WTC11 (cell line): ENCODE measurements at places on chromosomes 2 and 18.

DNA sequence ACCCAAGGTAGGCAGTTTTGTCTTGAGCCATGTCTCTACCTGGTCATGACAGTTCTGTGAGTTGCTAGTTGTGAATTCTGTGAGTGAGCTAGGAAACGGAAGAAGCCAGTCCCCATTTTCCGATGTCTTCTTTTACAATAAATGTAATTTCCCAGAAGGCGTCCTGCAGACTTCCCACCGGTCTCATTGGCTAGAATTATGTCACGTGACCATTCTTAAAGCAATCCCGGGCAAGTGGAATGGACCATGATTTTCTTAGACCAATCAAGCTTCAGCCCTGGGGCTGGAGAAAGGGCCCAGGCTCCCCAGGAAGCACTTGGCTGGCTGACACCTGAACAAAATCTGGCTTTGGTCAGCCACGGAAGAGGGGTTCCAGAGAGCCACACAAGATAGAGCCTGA is 10.6 kb downstream of the TMEM178A start:
- DNase-seq, result no peak

DNA sequence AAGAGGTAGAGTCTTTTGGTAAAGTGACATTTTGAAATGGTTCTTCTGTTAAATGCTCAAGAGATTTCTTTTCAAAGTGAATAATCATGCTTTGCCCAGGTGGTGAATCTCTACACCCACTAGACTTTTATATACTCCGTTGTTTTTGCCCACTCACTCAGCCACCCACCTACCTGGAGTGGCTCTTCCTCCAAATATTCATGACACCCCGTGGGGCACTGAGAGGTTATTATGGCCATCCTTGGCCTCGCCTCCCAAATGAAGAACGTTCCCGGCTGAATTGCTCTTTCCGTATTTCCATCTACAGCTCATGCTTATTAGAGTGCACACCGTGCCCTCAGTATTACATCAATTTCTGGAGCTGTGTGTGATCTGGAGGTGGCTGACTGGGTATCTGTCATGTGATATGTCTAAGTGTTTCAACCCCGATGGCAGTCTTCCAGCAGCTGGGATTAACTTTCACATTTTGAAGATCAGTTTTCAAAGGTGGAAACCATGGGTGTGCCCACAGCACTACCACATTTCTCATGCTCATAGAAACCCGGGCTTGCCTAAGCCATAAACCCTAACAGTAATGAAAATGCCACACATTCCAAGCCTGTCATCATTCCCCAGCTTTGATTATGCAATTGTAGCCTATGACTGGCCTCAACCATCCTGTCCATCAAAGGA is 406.6 kb upstream of the MMADHC start:
- no peak for DNase-seq

DNA sequence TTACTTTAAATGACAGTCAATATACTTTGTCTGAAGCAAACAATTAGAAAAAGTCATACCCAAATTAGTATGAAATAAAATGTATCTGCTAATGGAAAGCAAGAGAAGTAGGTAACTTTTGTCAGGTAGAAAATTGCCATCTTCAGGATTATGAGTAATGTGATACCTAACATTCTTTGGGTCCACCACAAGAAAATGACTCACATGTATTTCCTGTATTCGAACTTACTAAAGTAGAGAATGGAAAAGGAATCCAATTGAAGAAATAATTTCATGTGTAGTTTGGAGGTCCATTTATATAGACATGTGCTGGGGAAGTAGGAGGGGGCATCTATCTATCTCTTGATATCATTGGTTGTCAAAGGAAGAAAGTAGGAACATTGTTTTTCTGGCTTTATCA is 636.2 kb upstream of the CHAC2 start:
- DNase-seq, result no peak

GRCh38 chr2:2573205-2573604 is 242.1 kb upstream of the MYT1L start:
- DNase-seq, result no peak

- DNase-seq, result no peak
Measured at GRCh38 chr2:186460465-186460864, 25.6 kb upstream of the ZC3H15 start.

- no peak for DNase-seq
Measured at GRCh38 chr18:57234346-57234745, 87.5 kb downstream of the BOD1L2 start.

DNA sequence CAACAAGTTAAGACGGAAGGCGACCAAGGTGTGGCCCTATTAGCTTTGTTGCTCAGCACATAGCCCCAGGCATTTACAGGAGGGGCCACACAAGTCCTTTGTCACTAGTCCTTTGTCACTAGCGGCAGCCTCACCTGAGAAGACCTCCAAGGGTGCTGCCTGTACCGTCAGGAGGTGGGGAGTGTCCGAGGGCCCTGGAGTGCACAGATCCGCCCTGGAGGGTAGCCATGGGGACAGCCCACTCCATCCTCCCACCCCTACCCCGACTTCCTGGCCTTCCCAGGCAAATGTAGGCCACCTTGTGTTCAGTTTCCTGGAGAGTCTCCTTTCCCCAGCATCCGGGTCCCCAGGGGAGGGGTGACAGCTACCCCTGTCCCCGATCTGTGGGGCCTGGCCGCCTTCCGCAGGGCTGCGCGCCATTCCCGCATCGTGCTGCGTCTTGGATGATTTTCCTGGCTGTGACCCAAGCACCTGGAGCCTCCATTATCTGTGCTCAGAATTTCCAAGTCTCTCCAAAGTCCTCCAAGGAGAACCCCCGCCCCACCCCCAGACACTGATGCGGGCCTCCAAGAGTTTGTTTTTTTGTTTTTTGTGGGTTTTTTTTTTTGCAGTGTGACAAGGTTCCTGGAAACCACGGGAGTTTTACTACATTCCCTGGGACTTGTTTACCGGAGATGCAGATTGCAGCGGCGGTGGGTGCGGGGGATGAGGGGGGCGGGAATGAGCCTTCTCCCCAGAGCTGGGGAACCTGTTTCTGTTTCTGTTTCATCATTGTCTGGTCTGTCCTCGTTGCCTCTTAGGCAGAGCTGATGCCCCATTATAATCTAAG is 28.6 kb downstream of the TEX44 start:
- DNase-seq, result peak; percentile 55

DNA sequence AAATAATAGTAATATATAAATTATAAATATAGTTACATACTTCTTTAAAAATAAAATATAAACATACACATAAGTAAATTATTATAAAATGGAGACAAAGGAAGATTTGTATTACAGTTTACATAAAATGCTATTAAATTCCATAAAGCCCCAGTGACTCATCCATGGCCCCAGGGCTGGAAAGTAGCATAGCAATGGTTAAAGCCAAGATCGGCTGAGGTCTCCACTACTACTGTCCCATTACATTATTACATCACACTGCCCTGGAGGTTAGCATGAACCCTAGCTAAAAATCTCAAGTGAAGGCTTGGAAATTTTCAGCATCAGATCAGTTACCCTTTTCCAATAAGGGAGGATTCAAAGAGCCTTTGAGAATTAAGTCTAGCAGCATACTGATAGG is 936.2 kb downstream of the DSC3 start:
- DNase-seq, result no peak

- DNase-seq, result no peak
Measured at GRCh38 chr2:233448575-233448974, 94.3 kb downstream of the DGKD start.

DNA sequence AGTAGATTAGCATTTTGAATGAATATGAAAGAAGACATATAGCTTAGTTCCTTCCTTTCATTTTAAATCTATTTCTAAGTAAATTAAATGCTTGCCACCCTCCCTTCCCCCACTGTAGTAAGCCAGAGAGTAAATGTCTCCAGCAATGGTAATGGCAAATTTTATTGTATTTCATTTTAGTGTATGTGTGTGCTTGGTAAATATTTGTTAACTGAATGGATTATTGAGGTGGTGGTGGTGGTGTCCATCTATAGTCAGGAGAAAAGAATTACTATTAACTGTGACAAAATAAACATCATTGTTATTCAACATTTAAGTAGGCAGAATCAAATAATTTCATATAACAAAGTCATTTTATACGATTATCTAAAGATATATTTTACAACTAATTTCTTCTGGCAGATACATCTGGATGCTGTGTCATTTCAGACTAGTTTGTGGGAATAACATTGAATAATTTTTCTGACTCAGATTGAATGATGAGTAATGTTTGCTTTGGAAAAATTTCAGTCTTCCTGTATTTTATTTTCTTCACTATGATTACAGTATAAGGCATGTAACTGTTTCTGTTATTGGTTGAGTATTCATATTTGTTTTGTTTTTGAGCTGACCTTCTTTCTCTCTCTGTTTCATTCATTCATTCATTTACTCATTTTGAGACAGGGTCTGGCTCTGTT is 18.3 kb downstream of the ASXL3 start:
- no peak for DNase-seq

DNA sequence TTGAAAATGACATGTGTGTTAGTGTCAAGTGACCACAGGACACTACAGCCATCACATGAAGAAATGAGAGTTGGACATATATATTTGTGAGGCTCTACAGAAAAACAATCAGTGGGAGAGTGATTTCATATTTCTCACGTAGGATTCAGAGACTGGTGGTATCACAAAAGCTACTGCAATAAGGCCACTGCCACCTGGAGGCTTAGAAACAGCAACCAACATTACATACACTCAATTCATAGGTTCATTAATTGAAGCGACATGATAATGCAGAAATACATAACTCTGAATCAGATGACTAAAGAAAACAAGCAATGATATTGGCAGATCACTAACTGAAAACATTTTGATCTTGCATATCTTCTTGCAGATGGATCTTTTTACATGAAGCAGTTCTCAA is 248.1 kb upstream of the KLHL14 start:
- DNase-seq, result no peak

GRCh38 chr2:4358837-4359236 is 655.5 kb downstream of the DCDC2C start:
- DNase-seq, result no peak

- DNase-seq, result no peak
Measured at GRCh38 chr2:107669335-107669734, 157.4 kb upstream of the RGPD4 start.

DNA sequence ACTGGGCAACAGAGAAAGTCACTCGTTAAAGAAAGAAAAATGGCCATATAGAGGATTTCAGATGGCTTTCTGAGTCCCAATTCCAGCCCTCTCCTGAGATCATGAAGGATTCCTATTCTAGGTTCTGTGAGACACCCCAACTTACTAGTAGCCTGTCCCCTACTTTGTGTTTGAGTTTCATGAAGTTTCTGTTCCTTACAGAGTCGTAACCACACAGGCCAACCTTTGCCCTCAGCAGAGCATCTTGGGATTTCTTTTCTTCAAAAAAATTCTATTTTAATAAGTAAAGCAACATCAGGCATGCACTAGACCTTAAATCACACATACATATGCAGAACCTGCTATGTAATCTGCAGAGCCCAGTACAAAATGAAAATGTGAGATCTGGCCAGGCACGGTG is 30.4 kb downstream of the TMEM247 start:
- DNase-seq, result no peak

GRCh38 chr2:9631878-9632700 is 1.3 kb upstream of the YWHAQ start:
- DNase-seq, result no peak

DNA sequence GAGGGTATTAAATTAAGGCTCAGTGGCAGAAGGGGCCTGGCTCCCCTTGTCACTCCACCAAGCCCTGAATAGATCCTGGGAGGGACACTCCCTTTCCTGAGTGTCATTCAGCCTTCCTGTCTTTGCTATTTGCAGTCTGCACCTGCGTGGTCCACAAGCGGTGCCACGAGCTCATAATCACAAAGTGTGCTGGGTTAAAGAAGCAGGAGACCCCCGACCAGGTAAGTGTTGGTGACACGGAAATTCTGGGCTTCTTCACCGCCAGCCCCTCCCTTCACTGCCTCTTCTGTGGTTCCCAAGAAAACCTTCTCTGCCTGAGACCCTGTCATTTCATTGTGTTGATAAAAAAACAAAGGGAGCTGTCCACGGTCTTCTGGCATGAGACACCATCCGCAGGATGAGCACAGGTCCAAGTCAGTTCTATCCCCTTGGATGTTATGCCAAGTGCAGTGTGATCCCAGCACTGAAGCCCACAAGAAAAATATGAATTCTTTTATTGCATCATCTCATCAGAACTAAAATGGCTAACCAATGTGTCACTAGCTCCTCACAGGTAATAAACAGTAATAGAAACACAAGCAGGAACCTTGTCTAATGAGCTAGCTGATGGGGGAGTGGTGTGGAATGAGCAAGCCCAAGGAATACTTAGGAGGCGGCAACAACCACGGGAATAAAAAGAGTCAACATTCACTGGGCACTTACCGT is 316.9 kb upstream of the EPAS1 start:
- DNase-seq, result no peak

- no peak for DNase-seq
Measured at GRCh38 chr2:43469713-43470112, 126.1 kb downstream of the THADA start.

DNA sequence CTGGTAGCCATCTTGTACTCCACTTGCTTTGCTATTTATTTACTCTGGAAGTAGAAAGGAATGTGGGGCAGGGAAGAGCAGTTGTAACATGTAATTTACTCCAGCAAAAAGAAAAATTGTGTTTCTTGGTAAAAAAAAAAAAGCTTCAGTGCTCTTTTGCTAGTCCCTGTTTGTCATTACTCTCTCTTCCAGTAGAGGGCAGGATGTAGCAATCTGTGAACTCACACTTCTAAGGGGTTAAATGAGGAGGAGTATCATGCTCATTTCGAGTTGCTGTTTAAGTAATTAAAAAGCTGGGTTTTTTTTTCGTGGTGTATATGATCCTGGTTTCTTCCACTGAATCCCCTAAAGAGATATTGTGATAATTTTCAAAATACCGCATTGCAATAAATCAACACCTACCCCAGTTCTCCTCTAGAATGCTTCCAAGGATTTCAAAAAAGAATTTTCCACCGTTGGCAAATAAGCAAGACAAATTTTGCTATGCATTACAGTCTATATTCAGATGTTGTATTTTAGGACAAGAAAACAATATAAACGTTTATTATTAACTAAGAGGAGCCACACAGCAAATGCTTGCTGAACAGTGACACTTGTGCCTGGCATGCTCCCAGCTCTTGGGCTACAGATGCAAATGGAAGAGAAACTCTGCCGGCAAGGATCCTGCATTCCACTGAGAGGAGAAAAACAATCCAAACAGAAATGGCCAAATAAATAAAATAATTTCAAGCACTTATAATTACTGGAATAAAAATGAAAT is 261.6 kb downstream of the ASXL3 start:
- no peak for DNase-seq

DNA sequence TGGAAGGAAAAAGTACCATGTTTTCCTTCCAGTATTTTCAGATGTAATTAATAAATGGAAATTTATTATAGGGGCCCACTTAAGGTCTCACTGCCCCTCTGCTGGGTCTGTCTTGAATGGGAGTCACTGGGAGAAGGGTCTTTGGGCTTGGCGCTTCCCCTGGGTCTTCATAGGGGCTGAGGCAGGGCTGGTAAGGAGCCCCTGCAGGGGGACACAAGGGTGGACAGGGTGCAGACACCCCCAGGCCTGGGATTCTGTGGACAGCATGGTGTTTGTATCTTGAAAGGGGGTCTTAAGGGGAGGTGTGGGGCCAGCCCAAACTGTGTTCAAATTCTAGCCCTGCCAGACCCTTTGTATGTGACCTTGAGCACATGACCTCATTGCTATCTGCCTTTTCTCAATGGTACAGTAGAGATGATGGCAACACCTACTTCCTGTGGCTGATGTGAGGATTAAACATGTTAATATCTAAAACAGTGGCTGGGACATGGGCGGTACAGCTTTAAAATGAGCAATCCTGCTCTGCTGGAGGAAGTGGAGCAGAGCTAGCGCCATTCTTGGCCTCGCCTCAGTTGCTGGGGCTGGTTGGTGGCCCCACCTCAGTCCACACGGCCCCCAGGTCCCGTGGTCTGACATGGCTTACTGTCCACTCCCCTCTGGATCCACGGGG is 71.6 kb downstream of the GNAL start:
- no peak for DNase-seq
